ENCODE measurements at places on chromosomes 13 and 19.
A peak's percentile ranks its signal among the peaks of the same experiment; 100 is the strongest.

DNA sequence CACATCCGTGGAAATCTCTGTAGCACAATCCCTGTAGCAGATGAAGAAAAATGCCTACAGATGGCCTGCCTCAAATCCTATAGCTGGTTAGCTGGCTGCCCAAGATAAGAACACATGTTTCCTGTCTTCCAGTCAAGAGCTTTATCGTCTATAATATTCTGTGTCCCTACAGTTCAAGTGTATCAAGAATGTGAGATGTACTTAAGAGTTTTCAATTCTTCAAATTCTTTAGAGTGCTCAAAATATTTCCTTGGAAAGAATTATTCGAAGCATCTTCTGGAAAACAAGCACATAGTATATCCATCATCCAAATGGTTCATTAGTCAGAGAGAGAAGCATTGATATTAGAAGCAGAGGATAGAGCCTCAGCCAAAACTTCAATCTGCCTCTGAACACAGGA is 239.8 kb downstream of the COG6 start:
- DNase-seq: no peak

DNA sequence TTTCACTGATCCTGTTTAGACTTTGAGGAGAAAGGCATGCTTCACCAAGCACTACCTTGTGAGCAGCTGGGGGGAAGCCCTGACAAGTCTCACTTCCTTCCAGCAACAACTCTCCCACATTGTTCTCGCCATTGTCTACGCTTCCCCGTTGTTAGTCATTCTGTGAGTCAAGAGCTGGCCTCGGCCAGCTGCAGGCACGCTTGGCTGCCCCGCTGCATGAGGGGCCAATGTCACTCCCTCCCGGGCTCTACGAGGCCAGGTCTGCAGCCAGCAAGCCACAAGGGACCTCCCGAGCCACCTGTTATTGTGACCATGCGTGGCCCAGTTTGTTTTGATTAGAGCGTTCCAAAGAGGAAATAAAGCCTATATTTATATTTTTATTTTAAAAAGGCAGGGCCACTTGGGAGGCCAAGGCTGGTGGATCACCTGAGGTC is 220.9 kb downstream of the FOXO1 start:
- no peak for DNase-seq

DNA sequence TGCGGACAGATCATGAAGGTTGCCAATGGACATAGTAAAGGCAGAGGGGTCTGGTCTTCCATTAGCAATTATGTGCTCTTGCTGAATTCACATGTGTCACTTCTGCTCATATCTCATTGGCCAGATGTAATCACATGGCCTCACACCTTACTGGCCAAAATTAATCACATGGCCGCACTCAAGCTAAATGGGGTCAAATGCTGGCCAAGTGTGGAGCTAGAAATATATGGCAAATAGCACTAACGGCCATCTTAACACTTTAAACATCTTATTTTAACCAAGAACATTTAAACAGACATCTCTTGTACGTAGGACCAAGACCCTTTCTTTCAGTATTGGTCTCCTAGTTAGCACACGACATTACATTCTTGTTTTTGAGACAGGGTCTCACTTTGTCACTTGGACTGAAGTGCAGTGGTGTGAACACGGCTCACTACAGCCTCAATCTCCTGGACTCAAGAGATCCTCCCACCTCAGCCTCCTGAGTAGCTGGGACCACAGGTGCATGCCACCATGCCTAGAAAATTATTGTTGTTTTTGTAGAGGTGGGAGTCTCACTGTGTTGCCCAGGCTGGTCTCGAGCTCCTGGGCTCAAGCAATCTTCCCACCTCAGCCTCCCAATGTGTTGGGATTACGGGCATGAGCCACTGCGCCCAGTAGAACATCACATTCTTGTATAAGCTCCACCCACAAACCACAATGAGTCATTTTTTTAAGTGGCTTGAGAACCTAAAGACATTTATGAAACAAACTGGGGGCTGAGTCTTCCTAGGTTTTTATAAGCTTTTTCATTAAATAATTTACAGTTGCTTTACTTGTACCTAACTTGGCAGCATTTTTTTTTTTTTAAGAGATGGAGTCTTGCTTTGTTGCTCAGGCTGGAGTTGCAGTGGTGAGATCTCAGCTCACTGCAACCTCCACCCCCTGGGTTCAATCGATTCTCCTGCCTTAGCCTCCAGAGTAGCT is 2.9 kb upstream of the PTOV1 start:
- DNase-seq: peak; percentile 61

DNA sequence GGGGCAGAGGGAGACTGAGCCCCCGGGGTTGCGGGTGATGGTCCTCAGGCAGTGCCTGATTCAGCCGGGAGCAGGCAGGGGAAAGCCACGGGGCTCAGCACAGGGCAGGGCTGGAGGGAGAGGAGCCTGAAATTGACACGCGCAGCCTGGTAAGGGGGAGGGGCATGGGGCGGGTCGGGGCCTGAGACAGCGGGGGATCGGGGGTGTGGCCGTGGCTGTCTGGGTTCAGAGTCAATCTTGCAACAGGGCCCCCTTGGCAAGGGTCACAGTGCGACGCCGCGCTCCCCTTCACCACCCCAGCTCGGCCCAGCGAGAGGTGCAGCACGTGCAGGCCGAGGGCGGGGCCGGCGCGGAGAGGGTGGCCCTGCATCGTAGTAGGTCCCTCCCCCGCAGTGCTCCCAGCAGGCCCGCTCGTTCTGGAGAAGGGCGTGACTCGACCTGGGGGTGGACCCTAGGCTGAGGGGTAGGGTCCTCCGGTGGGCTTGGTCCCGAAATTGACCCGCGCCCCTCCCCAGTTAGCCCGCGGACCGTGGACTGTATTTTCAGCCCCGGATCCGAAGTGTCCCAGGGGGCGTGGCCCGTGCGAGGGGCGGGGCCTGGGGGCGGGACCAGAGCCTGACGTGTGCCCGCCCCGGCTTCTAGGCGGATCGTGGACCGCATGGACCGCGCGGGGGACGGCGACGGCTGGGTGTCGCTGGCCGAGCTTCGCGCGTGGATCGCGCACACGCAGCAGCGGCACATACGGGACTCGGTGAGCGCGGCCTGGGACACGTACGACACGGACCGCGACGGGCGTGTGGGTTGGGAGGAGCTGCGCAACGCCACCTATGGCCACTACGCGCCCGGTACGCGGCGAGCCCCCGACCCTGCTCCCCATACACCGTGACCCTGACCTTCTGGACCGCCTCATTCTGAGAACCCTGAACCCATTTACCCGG is 6.0 kb downstream of the RCN3 start:
- DNase-seq: no peak

- no peak for DNase-seq
Observed at GRCh38 chr13:100875392-100876043, 200.9 kb upstream of the TMTC4 start.

DNA sequence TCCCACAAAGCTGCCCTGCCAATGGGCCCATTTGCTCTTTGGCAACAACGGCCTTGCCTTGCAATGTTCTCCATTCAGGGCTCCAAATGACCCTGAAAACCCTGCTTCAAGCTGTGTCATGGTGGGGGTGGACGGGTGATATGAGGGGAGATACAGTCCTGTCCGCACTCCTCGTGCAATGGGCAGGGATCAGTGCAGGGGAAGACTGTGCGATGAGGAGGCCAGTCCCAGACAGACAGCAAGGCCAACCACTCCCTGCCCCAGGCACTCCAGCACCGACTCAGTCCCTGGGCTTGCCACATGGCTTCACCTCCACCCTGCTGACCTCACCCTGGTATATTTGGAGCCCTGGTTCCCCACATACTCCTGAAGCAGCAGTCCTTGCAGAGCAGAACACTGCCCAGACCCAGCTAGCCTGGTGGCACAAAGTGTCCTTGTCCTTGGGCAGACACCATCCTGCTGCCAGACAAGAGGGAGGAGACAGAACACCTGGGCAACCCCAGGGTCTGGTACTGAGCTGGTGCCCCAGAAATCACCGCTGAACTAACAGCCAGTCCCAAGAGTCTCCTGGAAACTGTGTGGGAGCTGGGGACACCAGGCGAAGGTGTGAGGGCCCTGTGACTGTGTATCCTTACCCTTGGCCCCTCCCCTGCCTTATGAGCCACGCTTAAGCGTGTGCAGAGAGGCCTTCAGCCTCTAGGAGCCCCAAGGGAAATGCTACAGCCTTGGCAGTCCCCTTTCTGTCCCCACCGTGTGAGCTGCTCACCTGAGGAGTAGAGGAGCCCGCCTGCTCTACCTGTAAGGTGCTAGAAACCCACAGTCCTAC is 9.1 kb upstream of the SLC35E1 start:
- no peak for DNase-seq

- DNase-seq: no peak
Observed at GRCh38 chr13:39767791-39768517, 112.5 kb downstream of the COG6 start.

GRCh38 chr19:10450853-10451609 is 30.7 kb downstream of the PDE4A start:
- DNase-seq: no peak

DNA sequence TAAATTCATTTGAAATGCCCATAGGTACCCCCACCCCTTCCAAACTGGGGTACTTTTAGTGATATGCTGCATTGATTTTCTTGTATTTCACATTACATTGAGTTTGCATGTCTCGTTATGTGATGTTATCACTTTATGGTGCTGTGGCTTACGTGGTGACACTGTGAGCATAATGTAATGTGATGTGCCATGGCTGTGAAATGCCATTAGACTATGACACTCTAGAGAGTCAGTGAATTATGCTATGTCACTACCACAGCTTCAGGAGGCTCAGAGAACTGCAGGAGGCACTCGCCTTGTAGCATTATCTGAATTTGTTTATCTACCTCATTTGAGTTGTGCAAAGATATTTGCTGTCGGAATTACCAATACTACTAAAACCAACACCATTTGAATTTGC is 590.1 kb upstream of the SLC10A2 start:
- no peak for DNase-seq

- no peak for DNase-seq
Observed at GRCh38 chr19:48928164-48929025, 5.1 kb upstream of the DHDH start.

GRCh38 chr19:43408043-43408442 is 6.6 kb upstream of the TEX101 start:
- no peak for DNase-seq

- no peak for DNase-seq
Observed at GRCh38 chr19:47229676-47230053, 1.3 kb downstream of the BBC3 start.

GRCh38 chr13:39322836-39323585 is 280.0 kb downstream of the LHFPL6 start:
- DNase-seq: no peak

GRCh38 chr13:25064396-25064795 is 31.5 kb upstream of the PABPC3 start:
- DNase-seq: no peak

DNA sequence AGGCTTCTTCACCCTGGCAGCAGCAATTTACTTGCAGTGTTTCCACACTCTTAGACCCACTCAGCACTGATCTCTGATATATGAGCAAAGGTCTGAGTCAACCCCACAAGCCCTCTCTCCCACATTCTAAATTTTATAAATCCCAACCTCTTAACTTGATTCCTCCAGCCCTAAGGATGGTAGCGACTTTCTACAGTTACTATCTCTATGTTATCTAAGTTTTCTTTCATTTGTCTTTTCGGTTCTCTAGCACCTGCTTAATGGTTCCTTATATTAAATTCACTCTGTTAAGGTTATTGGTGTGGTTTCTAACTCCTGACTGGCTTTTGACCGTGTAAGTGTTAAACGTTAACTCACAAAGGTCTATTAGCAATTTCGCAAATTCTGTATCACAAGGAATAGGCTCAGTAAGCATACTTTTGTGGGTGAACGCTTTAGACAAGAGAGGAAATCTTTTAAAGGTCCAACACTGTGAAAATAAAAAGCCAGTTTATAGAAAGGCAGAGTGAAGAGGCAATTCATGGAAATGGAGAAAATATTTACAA is 99.3 kb downstream of the DLEU7 start:
- no peak for DNase-seq

- peak; percentile 73 for DNase-seq
Observed at GRCh38 chr19:49677901-49678674, 1.0 kb downstream of the PRMT1 start.

DNA sequence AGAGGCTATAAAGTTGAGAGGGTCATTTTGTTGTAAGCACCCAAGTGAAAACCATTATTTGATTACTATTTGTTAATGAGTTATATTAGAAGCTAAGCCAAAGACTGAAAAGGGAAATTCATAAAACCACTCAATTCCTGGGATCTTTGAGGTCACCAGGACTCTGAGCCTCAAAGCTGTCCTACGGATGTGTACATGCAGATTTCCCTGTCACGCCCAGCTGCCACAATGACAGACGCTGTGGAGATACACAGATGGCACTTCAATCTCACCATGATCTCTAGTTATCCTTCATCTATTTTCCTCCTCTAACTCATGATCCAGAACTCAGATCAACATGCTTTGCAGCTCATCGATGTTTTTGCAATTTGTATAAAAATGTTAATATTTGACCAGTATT is 403.5 kb upstream of the MIR17HG start:
- no peak for DNase-seq

GRCh38 chr13:37534181-37534580 is 64.4 kb downstream of the POSTN start:
- no peak for DNase-seq

DNA sequence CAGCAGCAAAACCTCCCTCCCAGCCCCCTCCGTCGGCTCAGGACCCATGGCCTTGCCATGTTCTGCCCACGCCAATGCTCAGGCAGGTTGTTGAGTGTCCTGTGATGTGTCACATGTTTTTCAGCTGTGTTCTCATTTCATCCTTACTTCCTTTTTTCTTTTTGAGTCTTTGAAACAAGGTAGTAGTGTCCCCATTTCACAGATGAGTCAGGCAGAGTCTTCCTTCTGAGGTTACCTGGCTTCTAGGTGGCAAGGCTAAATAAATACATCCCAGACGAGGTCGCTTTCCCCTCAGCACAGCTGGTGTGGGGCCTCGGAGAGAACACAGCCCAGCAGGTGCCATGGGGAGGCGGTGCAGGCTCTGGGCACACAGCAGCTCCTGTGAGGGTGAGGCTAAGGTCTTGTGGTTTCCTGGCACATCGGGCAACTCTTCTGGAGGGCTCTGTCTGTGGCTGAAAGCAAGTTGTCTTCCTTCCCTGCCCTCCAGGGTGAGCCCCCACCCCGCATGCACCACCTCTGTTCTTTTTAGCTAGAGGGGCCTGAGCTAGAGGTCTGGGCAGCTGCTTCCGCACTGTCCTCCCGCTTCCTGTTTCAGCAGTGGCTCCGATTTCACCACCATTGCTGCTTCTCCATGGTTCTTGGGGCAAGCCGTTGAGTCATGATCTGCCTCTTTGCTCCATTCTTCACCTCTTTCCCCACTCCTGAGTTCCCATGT is 15.1 kb downstream of the PRAM1 start:
- DNase-seq: no peak
